ENCODE measurements at places on chromosomes 6 and 20.

- no peak for DNase-seq
These were observed 116.8 kb downstream of the VEGFA start for GRCh38 chr6:43886717-43887339.

DNA sequence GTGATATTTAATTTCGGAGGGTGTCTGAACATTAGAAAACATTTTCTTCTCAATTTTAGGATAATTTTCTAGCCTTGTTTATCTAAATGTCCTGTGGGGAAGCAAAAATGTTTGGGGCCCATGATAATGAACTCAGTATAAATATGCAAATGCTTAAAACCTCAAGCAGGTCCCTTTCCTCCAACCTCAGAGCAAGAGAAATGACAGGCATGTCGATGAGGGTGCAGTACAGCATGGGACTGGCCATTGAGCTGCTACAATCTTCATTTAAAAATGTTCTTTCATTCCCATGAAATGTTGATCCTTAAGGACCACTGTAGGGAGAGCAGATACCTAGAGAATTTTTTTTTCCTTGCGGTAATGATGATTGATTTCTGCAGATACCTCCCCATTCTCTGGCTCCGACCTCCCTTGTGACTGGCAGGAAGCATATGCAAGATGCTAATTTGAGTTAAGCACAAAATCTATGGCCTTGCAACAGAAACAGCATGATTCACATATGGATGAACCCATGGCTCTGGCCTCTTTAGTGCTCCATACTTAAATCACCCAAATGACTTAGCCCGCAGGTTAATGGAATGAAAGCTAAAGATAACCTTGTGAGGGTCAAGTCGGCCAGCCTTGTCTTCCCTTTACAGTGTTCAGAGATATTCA lies 243.3 kb downstream of the SOX4 start:
- DNase-seq = no peak

- DNase-seq = no peak
These were observed 17.3 kb downstream of the BPHL start for GRCh38 chr6:3135668-3136291.

DNA sequence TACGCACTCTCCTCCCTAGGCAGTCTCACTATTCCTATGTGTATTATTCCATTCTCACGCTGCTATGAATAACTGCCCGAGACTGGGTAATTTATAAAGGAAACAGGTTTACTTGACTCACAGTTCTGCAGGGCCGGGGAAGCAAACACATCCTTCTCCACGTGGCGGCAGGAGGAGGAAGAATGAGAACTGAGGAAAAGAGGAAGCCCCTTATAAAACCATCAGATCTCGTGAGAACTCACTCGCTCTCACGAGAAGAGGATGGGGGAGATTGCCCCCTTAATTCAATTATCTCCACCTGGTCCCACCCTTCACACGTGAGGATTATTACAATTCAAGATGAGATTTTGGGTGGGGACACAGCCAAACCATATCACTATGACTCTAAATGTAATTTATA lies 61.9 kb downstream of the ECT2L start:
- no peak for DNase-seq

GRCh38 chr20:19456595-19457395 lies 244.4 kb downstream of the SLC24A3 start:
- no peak for DNase-seq

DNA sequence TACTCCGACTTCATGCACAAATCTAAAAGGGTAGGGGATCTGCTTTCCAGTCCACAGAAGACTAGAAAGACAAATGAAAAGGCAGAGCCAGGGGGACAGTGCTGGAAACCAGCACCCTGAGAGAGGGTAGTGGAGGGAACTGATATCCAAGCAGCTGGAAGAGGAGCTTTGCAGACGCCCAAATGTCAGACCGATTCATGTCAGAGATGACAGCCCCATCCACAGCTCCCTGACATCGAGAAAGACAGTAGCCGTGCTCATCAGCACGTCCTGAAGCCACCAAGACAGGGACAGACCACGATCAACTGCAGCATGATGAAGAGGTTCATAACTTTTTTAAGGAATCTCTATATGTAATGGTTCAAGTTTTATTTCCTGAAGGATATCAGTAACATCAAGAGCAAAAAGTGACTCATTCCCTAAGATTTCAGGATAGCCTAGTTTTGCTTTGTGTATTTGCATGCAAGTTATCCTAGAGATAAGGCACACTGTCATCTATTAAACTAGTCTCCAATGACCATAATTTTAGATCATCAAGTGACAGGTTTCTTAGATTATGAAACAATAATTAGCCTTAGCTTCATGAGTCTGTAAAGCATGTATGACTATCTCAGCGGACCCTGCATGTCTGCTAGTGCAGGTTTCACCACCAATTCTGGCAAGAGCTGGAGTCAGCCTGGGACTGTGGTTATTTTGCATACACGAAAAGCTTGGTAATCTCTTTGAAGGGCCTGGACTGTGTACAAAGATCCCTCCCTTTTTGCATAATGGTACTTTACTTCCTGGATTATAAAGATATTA lies 43.0 kb downstream of the PRDM1 start:
- DNase-seq = no peak

DNA sequence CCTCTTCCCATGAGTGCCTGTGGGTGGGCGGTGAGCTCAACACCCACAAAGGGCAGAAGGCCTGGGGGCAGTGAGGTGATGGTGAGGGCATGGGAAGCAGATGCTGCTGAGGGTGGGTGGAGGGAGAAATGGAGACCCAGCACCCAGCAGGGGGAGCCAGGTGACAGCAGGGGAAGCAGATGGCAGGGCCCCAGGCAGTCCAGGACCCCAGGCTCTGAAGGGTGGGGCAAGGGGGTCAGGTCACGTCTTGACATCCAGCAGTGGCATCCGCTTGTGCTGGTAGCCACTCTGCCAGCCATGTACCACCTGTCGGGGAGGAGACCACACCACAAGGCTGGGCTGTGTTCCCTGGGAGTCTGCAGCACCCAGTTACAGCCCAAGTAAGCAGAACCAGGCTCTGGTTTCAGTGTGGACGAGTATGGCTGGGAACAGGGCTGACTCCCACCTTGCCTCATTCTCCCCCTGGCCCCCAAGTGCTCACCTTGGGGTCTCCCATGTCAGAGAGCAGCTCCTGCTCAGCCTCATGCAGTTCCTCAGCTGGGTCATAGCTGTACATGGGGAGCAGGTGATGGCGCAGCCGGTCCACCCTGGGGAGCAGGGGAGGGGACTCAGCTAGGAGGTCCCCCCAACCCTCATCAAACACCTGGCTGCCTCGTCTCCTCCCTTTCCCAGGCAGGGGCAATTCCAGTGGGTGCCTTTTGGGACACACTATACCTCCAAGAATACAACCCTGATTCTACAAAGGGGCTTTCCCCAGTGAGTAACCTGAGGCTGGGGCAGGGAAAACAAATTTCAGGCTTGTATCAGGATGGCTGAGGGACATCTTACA lies 2.0 kb downstream of the SMIM29 start:
- DNase-seq = peak; percentile 58
